Right ventricle myocardium superior (tissue), 1 donor: ENCODE measurements at places on chromosomes 13 and 19.

DNA sequence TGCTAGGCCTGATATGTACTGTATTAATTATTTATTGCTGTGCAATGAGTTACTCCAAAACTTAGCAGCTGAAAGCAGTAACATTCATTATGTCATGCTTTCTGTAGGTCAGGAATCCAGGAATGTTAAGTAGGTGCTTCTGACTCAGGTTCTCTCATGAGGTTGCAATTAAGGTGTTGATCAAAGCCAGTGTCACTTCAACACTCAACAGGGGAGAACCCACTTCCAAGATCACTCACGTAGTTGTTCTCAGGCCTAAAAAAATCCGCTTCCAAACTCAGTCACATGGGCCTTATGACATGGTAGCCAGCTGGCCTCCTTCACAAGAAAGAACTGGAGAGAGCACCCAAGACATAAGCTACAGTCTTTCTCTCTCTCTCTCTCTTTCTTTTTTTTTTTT, 211.1 kb upstream of the NBEA start:
- DNase-seq = no peak

DNA sequence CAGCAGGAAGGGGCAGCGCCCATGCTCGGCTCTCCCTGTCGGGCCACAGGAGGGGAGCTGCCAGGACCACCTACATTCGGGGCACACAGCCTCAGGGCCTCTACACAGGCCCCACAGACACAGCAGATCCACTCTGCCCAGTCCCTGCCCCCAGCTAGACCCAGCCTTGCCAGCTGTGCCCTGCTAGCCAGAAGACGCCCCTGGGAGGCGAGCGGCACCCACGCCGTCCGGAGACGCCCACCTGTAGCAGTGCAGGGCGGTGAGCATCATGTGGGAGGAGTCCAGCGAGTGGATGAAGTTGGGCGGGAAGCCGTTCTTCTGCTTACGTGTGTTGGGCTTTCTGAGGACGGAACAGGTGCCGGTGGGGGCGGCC, 15.1 kb downstream of the POLRMT start:
- DNase-seq = no peak

DNA sequence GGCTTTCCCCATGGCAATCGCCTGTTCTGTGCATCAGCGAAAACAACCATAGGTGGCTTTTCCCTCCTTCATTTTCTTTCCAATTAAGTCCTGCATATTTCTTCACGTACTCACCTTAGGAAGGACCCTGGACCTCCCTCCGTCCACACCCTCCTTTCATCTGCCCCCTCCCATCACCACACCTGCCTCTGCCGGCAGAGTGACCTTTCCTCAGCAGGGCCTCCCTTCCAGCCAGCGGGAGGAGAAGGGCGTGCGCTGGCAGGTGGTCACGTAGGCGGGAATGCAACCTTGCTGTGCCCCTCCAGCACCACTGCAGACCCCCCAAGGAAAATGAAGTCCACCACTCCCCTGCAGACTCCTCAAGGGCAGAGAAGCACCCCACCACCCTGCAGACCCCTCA, 61.1 kb downstream of the GSX1 start:
- DNase-seq = no peak

DNA sequence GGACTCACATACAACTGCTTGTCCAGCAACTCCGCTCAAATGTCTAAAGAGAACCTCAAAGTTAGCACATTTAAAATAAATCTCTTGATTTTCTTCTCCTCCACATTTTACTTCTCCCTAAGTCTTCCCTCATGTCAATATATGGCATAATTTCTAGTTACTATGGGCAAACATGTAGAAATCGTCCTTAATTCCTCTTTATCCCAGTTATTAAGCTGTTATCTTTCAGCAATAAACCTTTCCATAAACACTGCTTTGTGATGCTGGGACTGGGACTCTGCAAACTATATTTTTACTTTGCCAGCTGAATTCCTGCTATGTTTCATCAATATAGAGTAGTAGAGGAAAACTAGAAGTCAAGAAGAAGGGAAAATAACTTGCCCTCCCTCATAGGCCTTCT, 99.7 kb downstream of the KCNRG start:
- no peak for DNase-seq

DNA sequence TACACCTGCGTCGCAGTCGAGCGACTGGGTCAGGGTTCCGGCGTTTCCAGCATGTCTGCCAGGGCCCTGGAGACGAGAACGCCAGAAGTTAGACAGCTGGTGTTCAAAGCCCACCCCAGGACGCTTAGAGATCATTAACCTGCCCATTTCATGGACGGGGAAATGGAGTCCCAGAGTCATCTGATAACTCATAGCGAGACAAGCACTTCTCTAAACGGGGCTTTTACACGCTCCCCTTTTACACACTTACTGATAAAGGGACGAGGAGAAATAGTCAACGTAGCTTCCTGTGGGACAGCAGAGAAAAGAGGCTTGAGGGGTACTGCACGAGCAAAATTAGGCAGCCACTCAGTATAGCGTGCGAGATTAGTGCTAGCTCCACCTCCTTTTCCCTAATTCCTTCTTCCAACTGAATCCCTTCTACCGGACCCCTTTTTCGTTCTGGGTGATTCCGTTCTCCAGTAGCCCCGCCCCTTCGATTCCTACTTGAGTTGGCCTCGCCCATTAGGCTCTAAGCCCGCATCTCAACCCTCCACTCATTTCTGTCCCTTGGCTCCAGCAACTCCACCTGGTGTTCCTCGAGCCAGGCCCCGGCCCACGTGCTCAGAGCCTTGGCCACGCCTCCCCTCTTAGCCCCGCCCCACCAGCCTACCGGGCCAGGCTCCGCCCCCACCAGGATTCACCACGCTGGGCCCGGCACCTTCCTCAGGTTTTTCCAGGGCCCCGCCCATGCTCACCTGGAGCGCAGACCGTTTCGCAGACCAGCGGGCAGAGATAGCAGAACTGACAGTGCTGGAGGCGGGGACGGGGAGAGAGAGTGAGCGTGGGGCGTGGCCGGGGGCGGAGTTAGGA, 3.7 kb downstream of the HRC start:
- DNase-seq = peak; percentile 71

DNA sequence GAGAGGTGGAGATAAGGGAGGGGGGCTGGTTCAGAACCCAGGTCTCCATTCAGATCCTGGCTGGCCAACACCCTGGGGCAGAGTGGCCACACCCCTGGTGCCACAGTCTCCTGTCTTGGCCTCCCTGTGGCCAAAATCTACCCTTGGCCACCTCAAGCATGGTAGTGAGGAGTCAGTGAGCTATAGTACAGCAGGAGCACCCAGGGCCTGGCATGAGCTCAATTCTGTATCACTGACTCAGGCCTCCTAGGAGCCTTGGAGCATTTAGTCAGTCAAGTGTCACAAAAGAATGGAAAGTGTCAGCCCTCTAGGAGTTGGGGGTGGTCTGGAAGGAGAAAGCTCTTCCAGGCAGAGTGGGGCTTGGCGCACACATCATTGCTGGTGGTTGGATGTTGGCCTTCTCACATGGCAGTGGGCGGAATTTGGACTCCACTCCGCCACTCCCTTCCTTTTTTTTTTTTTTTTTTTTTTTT, 6.6 kb upstream of the CD79A start:
- peak; percentile 35 for DNase-seq

DNA sequence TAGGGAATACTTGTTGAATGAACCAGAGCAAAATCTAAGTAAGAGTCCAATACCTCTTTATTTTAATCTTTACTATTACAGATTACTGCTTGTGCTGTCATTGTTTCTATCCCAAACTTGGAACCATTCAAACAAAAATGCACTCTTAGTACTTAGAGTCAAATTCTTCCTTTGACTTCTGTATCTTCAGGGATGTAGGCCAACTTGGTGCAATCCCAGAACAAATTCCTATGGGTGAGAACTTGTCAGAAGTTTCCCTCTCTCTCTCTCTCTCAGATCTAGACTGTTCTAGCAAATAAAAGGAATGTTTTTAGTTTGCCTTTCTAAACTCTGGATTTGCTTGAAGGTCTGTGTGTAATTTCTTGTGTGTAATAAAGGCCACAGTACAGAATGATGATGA, 329.0 kb upstream of the TMTC4 start:
- DNase-seq = no peak

DNA sequence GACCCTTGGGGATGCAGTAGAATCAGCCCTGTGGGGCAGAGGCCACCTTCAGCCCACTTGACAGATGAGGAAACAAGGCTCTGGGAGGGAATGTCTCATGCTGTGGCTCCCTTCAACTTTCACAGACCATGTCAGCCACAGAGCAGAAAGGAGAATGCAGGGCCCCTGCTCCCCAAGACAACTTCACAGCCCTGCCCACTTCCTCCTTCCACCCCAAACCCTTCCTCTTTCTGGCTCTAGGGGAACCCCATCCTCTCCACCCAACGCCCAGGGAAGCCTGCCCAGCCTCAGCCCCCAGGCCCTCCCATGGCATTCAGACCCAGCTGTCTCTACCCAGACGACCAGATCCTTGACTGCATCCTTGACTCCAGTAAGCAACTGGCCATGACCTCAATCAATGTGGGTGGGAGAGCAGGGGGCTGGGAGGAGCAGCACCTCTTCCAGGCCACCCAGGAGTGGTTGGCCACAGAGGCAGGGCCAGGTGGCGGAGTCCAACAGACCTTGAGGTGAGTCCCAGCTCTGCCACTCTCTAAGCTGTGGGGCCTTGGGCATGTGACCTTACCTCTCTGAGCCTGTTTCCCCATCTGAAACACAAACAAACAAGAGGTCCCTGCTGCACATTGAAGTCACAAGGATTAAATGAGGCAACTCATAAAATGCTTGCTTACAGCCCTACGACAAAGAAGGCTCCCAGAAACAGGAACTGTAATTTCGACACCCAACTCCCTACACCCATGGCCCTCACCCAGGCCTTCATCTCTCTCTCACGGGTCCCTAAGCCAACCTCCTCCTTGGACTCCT, 15.8 kb downstream of the DEDD2 start:
- DNase-seq = peak; percentile 65

DNA sequence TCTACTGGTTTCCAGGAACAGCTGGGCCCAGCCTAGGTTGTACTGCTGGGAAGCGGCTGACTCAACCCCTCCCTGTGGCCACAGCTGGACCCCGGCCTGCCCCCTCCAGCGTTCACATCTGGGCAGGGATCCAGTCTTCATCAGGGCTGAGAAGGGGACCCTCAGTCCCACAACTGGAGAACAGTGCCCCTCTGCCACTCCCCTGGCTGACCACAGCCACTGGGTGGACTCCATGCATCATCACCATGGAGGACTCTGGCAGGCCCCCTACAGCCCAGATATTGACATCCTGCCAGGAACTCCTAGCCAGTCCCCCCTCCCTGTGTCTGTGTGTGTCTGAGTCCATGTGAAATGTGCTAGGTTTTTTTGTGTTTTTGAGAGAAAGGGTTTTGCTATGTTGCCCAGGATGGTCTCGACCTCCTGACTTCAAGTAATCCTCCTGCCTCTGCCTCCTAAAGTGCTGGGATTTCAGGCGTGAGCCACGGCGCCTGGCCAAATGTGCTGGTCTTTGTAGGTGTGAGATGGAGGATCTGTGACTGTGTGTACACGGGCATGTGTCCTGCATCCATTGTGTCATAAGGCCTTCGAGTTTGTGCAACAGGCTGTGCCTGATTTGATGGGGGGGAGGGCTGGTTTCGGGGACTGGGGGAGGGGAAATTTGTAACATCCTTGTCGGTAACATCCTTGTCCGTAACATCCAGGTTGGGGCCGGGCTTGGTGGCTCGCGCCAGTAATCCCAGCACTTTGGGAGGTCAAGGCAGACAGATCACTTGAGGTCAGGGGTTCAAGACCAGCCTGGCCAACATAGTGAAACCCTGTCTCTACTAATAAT, 4.0 kb upstream of the HOOK2 start:
- peak; percentile 82 for DNase-seq

- no peak for DNase-seq
These were observed 4.8 kb upstream of the NFIC start for GRCh38 chr19:3361384-3362216.

- DNase-seq = no peak
These were observed 12.7 kb downstream of the FOXO1 start for GRCh38 chr13:40653527-40654318.

GRCh38 chr13:31803311-31803710, 64.0 kb downstream of the RXFP2 start:
- no peak for DNase-seq

DNA sequence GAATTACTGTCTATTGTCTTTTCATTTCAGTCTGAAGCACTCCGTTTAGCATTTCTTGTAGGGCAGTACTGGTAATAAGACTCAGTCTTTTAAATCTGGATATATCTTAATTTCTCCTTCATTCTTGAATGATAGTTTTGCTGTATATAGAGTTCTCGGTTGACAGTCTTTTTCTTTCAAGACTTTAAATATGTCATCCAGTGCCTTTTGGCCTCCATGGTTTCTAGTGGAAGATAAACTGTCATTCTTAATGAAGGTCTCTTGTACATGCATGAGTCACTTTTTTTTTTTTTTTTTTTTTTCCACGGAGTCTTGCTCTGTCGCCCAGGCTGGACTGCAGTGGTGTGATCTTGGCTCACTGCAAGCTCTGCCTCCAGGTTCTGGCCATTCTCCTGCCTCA, 27.2 kb upstream of the ZDHHC20 start:
- no peak for DNase-seq

GRCh38 chr19:4577020-4577782, 17.7 kb upstream of the SEMA6B start:
- no peak for DNase-seq

DNA sequence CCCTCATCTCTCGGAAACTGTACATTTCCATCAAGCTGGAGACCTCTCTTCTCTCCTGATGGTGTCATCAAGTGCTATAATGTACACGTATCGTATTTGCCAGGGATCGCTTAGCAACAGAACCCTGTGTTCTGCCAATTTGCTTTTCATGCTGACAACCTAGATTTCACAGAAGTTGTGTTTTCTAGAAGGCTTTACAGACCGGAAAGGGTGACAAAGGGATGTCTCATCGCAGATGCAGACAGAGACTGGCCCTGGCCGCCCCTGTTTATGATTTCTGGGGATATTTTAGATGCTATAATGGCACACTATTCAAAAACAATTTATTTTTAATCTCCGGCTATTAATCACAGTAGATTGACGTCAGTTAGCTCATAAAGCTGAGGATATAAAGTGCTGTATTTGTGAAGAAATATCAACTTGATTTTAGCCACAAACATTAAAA, 291.4 kb downstream of the IRS2 start:
- no peak for DNase-seq

DNA sequence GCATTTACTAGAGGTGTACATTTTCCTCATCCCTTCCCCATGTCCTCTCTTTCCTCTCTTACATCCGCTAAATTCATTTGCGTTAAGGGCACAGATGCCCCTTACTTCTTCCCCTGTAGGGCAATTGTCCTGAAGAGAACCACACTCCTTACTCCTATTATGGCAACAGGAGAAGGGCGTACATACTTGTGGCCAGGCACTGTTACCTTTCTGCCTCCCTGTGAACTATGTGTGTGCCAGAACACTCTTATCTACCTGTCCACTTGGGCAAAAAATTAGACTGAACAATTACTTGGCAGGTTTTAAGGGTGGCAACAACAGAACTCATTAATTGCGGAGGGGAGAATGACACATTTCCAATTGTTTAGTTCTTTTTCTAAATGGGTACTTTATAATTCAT, 152.5 kb downstream of the RGCC start:
- DNase-seq = no peak
